RWPE2 (cell line): ENCODE measurements at places on chromosomes 4 and X.

DNA sequence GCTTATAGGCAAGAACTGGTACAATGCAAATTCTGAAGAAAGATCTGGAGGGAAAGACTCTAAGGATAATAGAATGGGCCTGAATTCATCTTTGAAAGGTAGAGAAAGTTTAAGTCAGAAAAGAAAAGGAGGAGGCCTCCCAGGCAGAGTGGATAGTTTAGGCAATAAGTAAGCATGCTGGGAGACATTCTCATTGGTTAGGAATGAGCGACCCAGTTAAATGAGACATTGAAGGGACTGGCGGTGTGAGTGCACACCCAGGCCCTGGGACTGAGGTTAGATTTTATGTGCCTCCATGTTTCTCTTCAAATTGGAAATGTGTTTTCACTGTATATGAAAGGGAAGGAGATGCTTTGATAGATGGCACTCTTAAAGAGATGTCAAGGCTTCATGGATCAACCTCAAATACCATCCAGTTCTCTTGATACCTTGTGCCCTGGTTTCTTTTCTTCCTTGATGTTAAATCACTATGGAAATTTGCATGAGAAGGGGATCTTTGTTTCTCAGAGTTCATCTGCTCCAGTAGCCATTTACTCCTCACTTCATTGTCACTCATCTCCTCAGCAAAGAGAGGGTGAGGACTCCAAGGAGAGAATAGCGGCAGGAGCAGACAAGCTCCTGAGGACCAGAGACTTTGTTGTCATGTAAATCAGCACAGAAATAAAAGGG is 584.2 kb upstream of the INTU start:
- DNase-seq: no peak

DNA sequence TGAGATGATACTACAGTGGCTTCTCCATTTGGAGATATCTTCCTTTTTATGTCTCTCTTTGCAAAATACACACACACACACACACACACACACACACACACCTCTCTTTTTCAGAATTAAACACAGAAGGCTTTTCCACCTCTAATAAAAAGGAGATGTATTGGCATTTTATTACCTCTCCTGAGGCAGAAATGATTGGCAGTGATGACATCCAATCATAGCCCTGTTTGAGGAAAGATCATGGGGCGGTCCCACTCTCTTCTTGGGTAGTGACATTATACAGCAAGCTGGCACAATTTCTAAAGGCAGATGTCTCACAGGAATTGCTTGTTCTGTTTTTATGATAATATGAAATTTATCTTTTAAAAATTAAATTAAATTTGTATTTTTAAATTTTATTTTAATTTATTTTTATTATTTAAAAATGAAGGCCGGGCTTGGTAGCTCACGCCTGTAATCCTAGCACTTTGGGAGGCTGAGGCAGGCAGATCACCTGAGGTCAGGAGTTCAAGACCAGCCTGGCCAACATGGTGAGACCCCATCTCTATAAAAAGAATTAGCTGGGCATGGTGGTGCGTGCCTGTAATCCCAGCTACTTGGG is 15.6 kb downstream of the CHRNA9 start:
- DNase-seq: no peak

DNA sequence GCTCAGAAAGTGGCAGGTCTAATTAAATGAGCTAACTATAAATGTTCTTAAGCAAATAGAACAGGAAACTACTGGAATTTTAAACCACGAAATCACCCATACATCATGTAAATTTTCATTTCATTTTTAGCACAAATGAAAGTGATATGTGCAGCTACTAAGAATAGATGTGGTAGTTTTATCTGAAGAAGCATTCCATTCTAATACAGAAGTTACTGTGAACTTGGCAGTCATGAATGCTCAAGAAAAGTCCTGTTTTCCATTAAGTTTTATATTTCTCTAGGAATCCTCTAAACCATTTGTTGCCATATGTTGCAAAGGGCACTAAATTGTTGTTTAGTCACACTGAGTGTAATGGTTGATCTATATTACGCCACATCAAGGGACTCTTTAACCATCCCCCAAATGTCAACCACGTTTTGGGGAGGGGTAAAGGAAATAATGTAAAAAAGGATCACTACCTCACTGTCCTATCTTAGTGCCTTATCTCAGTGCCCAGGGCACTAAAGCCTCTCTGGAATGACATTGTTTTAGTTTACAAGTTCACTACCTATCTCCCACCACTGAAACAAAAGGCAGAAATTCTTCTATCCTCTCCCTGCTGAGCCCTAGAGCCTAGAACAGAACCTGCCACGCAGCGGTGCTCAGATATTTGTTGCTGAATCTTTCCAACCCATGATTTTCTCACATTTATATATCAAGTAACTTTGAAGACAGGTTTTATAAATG is 118.0 kb downstream of the SHISA3 start:
- no peak for DNase-seq

DNA sequence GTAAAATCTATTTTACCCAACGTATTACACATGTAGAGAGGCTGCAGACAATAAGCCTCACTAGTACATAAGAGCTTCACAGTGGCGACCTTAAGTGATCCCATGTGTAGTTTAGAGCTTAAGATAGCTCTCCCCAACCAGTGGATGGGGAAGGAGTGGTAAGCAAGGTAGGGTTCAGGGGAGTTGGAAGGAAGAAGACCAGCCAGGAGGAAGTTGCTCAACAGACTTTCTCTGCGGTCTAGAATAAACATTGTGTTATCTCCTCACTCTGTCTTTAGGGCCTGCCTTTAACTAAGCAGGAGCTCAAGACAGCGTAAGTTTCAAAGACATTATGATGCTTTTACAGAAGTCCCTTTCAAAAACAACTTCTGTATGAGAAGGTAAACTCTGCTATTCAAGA is 16.8 kb downstream of the MEPE start:
- DNase-seq: no peak

DNA sequence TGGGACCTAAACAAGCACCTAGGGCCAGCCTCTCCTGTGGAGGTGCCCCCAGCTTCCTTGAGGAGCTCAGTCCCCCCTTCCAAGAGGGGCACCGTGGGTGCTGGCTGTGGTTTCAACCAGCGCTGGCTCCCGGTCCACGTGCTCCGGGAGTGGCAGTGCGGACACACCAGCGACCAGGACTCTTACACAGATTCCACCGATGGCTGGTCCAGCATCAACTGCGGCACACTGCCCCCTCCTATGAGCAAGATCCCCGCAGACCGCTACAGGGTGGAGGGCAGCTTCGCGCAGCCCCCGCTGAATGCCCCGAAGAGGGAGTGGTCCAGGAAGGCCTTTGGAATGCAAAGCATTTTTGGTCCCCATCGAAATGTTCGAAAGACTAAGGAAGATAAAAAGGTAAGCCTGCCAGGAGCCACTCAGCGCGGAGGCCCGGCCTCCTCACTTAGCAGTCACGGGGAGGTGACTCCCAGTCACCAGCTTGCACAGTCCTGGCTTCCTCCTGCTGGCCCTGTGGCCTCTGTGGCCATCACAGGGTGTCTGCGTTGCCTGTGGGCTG is 24.9 kb downstream of the RGS12 start:
- DNase-seq: no peak

GRCh38 chrX:12554206-12554605 is 237.0 kb upstream of the PRPS2 start:
- no peak for DNase-seq

- no peak for DNase-seq
These were observed 1682.3 kb upstream of the TENM3 start for GRCh38 chr4:180560896-180561295.

GRCh38 chrX:24259544-24260240 is 54.2 kb downstream of the SUPT20HL2 start:
- DNase-seq: no peak

DNA sequence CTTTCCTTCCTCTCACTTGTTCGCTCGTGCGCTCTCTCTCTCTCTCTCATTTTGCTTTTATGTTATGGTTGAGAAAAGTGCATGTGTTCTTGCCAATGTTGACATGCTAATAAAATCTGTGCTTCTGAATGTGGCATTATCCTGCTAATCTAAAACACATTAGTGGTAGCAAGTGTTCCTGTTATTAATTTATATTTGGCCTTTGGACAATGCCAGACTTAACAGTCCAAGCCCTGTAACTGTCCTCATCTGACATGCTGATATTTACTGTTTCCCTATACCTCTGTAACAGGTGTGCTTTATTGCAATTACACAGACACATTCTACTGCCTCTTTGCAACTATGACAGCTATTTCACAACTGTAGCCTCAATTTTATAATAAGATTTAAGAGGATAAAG is 2.7 kb downstream of the PPARGC1A start:
- DNase-seq: no peak

GRCh38 chr4:143212566-143212965 is 27.8 kb downstream of the USP38 start:
- DNase-seq: no peak

GRCh38 chrX:79036157-79036880 is 91.1 kb downstream of the P2RY10 start:
- no peak for DNase-seq

- no peak for DNase-seq
These were observed 766.5 kb downstream of the C4orf33 start for GRCh38 chr4:129862461-129862860.

DNA sequence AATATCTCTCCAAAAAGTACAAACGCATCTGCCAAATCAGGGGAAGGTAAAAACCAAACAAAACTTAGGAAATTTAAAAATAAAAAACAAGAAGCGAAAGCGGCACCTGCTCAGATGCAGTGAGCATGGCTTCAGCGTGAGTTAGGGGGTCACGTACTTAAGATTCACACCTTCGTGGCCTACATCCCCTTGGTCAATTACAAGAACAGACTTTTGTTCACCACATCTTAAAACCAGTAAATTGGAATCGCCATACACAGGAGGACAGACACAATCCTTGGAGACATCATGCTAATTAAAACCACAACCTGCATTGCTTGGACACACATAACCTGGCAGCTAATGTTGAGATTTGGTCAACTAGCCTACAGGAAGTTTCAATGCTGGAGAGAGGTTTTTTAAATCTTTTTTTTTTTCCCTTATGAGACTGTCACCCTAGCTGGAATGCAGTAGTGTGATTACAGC is 12.5 kb upstream of the SEL1L3 start:
- DNase-seq: no peak

GRCh38 chr4:61296144-61296543 is 96.0 kb downstream of the ADGRL3 start:
- DNase-seq: no peak

GRCh38 chr4:38983291-38983690 is 48.9 kb downstream of the TMEM156 start:
- no peak for DNase-seq

DNA sequence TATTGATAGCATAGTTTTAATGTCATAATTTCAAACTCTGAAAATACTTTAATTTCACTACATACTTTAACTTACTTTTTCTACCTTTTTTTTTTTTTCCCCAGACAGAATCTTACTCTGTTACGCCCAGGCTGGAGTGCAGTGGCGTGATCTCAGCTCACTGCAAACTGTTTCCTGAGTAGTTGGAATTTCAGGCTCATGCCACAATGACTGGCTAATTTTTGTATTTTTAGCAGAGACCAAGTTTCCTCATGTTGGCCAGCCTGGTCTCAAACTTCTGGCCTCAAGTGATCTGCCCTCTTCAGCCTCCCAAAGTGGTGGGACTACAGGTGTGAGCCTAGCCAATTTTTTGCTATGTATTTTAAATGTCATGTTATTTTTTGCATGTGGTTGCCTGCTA is 741.6 kb downstream of the TRAM1L1 start:
- no peak for DNase-seq

DNA sequence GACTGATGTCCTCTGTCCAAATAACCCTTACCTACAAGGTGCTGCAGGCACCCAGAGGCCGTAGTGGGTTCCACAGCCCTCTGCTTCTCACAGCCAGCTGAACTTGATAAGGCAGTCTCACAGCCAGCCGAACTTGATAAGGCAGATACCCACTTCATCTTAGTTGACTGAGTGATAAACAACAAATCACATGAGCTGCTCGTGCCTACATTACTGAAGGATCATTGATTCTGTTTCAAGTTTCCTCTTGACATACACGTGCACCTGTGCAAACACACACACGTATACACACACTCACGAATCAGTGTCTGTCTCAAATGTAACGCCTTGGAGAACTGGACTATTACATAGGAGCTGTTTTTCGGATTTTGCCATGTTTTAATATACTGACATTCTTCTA is 276.3 kb downstream of the DCTD start:
- no peak for DNase-seq

DNA sequence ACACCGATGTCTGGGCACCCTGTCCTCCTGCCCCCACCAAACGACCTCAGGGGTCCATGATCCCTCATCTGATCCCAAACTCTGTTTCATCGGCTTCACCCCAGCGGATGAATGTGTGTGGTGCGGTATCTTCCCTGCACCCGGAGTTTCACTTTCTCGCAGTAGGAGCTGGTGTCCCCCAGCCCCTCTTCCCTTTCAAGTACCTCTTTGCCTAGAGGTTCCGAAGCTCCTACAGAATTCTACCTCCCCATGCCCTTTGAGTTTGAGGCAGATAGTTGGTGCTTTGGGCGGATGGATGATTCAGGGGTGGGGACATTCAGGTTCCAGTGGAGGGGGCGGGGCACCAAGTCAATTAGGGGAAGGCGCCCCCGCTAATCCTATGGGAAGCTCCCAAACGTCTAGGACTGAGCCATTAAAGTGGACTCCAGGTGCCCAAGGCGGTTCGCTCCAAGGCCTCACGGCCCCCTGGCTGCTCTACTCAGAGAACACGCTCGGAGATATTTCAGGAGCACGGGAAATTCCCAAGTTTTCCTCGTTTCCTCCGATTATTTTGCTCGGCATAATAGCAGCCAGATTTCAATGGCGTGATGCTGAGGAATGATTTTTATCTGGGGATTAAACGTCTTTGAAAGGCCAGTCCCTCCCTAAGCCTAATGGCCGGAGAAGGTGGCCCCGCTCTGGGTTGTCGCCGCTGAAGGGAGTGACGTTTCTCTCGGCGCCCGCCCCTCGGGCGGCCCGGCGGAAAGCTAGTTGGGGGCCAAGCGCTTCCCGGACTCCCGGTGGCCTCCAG is 1.3 kb downstream of the MSX1 start:
- peak; percentile 36 for DNase-seq

DNA sequence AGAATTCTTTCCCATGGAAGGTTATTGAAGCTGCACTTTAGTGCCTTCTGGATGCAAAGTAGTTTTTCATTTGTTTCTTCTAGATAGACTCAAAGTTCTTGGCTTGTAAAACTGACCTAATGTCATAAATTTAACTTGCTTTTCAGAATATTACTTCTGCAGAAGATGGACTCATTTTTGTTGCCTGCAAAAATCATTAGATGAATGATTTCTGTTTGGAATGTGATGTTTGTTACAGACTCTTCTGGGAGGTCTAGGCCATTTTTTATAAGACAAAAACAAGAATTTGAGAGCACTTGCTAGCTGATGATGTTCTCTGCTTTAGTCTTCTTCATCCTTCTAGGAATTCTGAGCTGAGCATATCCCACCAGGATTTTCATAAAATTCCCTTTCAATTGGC is 308.6 kb upstream of the GIMD1 start:
- DNase-seq: no peak

DNA sequence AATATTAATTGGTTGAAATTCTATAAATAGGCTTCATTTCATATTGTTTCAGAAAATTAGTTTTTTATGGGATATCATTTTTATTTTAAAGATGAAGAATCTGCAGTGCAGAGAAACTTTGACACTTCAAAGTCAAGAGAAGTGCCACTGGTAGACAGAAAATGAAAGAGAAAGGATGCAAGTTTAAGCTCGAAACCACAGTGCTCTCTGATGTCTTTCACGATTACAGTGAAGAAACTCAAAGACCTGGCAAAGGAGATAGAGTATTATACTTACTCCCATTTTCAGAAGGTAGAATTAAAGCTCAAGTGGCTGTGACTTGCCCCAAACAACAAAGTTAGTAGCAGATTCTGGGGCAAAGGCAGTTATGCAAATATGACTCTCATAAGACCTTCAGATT is 745.4 kb downstream of the TECRL start:
- DNase-seq: no peak

- peak; percentile 62 for DNase-seq
These were observed 150.9 kb downstream of the SHROOM3 start for GRCh38 chr4:76585897-76586360.

- no peak for DNase-seq
These were observed 6.2 kb upstream of the GABRA4 start for GRCh38 chr4:46999566-46999965.
